ENCODE measurements at places on chromosomes 6 and 20. TPM values are rescaled to one million over a fixed set of nuclear protein-coding genes. Genes with fewer than 3 reads are reported as not detected.

The DEFB124 gene
- not detected for total RNA-seq

The BNIP5 gene
- total RNA-seq: not detected

The POM121L2 gene
- total RNA-seq: not detected

The WFDC12 gene
- not detected for total RNA-seq

The ZC2HC1B gene
- total RNA-seq: not detected

The SYTL3 gene
- total RNA-seq: 1.7 TPM

The SMLR1 gene
- total RNA-seq: not detected

The TSPO2 gene
- not detected for total RNA-seq

The SLC17A9 gene
- not detected for total RNA-seq

GRCh38 chr20:58129721-58130151 lies 98.7 kb downstream of the ANKRD60 start:
- no peak for DNase-seq

GRCh38 chr20:23071996-23072395 lies 14.1 kb downstream of the CD93 start:
- no peak for DNase-seq

GRCh38 chr6:91453224-91453878 lies 866.5 kb upstream of the MAP3K7 start:
- no peak for DNase-seq

DNA sequence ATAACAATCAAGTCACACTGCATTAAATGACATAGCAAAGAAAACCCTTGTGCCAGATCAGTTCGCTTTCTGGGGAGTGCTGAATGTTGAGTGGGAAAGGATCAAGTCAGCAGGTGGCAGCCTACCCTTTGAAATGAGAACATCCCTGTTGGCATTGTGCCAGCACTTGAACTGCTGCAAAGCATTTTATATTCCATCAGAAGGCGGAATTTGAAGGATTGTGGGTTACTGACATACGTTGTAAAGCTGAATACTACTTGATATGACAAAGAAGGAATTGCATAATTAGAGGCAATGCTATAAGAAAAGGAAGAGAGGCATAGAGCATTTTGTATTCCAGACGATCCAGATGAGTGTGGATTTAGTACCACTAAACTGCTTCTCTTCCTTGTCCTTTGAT lies 26.5 kb downstream of the BCKDHB start:
- peak; percentile 51 for DNase-seq

- no peak for DNase-seq
These were observed 30.6 kb downstream of the PREP start for GRCh38 chr6:105372142-105372848.

DNA sequence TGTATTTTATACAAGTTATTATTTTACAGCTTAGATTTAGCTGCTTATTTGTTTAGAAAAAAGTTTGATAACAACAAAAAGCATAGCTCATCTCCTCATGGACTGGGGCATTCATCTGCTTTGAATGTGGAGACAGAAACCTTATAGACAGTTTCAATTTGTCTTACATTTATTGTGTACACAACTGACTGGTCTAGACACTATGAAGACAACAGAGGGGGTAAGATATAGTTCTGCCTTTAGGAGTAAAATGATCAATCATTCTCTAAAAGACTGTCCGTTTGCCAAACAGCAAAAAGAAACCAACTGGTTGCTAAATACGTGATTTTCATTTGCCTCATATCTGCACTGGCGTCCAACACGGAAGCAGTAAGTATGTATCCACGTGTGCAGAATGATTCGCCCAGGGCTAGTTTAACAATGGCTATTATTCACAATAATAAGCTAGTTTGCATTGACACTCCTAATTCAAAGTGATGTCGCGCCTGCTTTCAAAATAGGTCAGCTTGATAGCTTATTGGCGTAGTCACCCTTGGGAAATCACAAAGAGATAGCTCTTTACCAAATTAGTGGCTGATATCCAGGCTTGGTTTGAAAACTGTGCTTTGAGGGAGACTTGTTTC lies 153.6 kb downstream of the BMP2 start:
- no peak for DNase-seq

DNA sequence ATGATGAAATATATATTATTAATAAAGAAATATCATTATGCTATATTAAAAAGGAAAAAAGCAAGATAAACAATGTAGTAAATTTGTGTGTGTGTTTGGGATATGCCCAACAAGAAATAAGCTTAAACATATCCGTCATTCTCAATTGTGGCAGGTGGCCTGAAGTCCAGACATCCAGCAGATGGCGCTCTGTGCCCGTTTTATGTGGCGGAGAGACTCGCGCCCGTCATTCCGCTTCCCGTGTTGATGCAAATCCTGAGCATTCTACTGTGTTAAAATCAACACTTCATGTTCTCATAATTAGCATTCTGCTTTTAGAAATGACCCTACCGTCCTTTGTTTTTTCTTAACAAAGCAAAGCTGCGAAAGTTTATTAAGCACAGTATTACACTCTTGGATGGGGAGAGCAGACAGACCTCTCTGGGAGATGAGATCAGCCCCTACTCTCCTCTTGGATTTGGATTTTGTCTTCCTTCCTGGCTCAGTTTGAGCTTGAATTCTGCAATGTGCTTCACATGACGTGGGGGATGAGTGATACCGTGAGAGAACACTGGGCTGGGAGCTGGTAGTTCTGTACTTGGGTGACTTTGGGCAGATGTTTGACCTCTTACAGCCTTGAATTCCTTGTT lies 125.8 kb downstream of the MCHR2 start:
- DNase-seq: peak; percentile 55

DNA sequence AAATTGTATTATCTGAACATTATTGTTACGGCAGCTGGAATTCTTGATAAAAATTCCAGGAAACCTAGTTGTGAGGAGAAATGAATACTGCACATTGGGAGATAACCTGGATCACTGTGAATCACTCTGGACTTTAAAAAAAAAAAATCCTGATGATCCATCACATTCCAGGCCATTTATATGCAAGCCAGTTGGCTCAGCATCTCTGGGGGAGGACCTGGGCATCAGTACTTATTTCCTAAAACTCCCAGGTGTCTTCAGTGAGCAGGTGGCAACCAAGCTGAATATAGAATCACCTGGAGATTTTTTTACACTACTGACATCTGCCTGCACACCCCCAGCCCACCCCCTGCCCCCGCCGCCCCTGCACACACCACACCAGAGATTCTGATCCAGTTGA lies 39.1 kb upstream of the SIRT5 start:
- no peak for DNase-seq

DNA sequence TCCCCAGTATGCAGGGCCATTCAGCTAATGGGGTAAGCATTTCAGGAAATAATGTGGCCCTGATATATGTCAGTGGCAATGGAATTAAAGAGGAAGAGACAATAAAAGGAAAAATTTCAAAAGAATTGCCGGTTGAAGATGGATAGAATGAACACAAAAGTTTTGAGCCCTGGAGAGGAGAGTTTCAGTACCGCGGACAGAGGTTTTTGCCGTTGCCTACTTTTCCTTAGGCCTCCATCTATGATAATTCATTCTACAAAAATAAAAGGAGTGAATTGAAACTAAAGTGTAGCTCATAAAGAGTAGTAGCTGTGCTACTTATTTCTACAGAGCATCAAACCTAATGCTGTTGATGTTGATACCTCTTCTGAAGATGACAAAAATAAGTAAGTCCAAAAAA lies 140.7 kb downstream of the RNASET2 start:
- peak; percentile 27 for DNase-seq

DNA sequence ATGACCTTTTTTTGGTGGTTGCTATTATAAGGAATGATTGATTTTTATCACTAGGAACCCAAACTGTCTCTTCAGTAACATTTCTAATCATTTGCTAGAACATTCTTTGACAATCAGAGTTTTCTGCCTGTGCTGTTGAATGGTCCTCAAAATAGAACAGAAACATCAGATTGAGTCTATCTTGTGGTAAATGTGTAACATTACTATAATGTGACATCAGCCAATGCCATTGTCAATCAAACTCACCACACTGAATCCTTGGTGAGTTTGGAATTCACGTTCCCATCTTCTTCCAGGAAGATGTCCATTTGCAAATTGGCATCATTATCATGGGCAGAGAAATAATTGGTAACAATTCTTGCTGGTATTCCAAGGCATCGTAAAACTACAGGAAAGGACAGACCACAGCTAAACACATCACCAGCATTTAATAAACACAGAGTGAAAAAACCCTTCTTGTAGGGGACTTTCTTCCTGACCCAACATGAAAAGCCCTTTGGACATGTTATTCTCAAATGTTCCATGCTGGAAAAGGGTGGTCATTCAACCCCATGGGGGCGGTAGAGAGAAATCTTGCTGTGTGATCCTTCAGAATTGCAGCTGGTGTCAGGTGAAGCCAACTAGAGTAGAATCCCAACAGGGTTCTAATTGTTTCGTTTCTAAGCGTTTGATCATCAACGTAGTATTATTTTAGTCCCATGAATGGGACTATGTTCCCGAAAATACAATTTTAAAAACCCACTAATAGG lies 98.5 kb downstream of the F13A1 start:
- no peak for DNase-seq

DNA sequence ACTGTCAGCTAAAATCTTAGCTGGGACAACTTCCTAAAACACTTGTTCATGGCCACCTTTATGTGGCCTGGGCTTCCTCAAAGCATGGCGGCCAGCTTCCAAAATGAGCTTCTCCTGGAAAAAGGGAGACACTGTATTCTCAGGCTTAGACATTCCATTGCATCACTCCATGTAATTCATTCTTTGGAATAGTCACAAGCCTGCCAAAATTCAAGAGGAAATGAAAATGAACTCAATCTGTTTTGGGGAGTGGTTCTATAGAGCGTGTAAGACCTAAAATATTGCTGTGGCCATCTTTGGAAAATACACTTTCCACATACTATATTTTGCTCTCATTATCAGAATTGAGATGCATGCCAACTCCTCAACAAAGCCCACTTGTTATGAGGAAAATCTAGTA lies 687.0 kb downstream of the KIF16B start:
- DNase-seq: no peak

DNA sequence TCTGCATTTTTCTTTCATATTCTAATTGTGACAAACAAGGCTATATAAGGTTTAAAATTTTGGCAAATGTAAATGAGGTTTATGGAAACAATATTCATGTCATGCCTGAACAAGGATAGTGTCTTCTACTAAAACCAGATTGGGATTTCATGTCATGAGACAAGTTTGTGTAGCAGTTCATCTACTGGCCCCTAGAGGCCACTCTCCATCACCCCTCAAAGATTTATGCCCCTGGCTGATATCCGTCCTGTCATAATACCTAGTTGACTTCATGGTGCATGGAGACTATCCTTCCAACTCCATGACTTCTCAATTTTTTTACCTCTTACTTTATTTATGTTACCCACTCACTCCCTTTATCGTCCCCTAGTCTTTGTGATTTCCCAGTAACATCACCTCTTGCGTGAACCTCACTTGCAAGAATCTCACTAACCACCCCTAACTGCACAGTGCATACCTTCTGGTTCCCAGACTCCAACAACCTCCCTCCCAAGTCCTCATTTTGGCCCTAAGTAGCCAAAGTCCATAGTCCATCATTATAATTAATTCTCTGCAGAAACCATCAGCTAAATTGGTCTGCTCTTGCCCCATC lies 179.8 kb downstream of the TASP1 start:
- peak; percentile 38 for DNase-seq

DNA sequence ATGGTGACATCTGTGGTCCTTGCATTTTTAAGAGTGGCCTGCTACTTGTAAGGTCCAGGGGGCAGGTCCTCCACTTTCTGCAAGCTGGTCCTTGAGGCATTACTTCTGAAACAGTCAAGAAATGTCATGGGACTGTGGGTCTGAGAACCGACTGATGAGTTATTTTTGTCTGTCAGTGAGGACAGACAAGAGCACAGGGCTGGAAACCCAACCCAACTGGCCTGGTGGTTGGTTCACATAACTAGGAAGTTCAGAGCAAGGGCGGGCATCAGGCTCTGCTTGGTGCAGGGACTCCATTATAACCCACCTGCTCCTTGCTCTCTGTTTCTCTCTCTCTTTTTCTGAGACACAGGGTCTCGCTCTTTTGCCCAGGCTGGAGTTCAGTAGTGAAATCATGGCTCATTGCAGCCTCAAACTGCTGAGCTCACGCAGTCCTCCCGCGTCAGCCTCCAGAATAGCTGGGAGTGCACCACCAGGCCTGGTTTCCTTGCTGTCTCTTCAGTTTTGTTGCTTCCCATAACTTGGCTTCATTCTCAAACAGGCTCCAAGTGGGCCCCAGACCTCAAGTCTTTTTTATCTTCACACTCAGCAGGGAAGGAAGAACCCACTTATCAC lies 9.2 kb downstream of the CST3 start:
- DNase-seq: no peak

- DNase-seq: no peak
These were observed 71.8 kb downstream of the JPH2 start for GRCh38 chr20:44115181-44115580.

- DNase-seq: peak; percentile 99
These were observed 26.5 kb upstream of the RNF24 start for GRCh38 chr20:4041748-4042411.
